ENCODE measurements at places on chromosomes 5 and 9.

DNA sequence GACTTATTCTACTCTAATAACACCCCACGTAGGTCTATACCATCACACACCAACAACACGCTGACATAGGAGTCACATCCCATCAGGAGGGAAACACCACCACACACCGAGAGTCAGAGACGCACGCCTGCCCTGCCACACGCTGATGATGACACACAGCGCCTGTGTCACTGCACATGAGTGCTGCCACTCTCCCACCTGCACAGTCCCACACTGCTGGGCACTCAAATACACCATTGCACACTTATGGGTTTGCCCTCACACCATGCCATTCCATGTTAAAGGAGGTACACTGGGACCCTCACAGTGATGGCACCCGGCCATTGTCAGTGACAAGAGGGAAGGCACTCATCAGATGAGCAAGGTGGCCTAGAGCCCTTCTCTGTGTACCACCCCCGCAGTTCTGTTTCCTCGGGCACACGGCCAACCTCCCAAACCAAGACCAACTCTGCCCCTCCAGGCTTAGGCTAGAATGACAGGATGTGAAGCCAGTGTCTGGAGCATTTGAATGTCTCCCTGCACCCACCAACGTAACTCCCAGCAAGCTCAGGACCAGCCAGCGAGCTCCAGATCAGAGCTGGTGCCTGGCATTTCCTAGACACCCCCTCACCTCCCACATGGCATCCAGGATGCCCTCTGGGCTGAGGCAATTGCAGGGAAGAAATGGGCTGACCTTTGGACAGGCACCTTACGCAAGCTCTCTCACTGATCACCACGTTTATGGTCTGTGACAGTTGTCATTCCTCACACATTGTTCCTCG lies 3.6 kb upstream of the CPLX2 start:
- no peak overlapping the region for H3K4me3 ChIP-seq
- H3K36me3 ChIP-seq = no peaks in the 10 kb centered on the region
- no peak for DNase-seq
- no peak overlapping the region for H3K27ac ChIP-seq
- peaks cover 7% of the 10 kb centered on the region for H3K27me3 ChIP-seq

GRCh38 chr5:31463351-31463750 lies 68.5 kb downstream of the DROSHA start:
- H3K27me3 ChIP-seq = no peaks in the 10 kb centered on the region
- H3K36me3 ChIP-seq = peaks cover 87% of the 10 kb centered on the region
- H3K27ac ChIP-seq = no peak overlapping the region
- DNase-seq = no peak
- H3K4me3 ChIP-seq = no peak overlapping the region

- H3K4me1 ChIP-seq = peaks cover 3% of the 10 kb centered on the region
- H3K27me3 ChIP-seq = no peaks in the 10 kb centered on the region
- DNase-seq = no peak
- H3K27ac ChIP-seq = no peak overlapping the region
- no peak overlapping the region for H3K4me3 ChIP-seq
- H3K36me3 ChIP-seq = no peaks in the 10 kb centered on the region
These were observed 2.7 kb downstream of the NRG2 start for GRCh38 chr5:140040358-140040757.

GRCh38 chr9:115883467-115884329 lies 269.9 kb upstream of the PAPPA start:
- DNase-seq = no peak
- no peak overlapping the region for H3K4me3 ChIP-seq
- H3K27me3 ChIP-seq = no peaks in the 10 kb centered on the region
- H3K27ac ChIP-seq = no peak overlapping the region
- no peaks in the 10 kb centered on the region for H3K4me1 ChIP-seq
- H3K36me3 ChIP-seq = no peaks in the 10 kb centered on the region
